ENCODE measurements at places on chromosomes 11 and 22.

GRCh38 chr11:20008190-20008870 is 151.9 kb downstream of the DBX1 start:
- no peak for DNase-seq

DNA sequence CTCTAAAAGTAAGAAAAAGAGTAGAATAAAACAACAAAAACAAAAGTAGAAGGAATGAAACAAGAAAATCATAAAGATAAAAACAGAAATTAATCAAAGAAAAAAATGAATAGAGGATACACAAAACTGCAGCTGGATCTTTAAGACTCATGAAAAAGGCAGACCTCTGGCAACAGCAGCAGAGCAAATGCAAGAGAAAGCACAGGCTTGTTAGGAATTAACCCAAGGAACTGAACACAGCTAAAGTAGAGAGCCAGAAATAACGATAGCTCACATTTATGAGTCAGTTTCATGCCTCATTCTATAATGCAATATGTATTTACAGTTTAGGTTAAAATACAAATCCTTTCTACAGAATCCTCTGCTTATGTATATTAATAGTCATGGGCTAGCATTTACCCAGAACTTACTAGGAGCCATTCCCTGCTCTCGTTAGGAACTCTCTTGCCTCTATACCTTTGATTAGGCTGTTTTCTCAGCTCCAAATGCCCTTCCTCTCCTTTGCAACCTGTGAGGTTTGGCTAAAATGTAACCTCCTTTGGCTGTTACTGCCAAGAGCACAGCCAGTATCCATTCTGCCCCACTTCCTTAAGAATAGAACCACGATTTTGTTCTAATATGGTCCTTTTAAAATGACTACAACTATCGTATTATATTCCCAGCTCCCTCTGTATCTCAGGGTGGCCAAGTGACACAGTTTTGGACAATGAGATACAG is 38.3 kb upstream of the NFAM1 start:
- DNase-seq: no peak

DNA sequence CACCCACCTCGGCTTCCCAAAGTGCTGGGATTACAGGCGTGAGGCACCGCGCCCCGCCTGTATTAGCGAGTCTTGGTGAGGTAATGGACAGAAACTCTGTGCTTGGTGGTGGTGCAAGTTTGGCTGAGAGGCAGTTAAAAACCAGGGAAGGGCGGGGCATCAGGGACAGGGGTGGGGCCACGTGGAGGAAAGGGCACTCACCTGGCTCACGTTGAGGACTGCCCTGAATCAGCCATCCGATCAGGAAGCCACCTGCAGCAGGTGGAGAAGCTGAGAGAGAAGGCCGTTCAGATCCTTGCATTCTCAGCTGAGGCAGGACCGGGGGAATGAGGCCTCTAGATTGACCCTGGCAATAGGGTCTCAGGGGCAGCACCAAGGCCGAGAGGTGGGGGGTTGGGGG is 12.1 kb upstream of the CHRM1 start:
- no peak for DNase-seq

GRCh38 chr22:36386351-36386899 is 1.3 kb downstream of the MYH9 start:
- DNase-seq: no peak

- no peak for DNase-seq
Observed at GRCh38 chr11:122103321-122103720, 12.7 kb downstream of the BLID start.

DNA sequence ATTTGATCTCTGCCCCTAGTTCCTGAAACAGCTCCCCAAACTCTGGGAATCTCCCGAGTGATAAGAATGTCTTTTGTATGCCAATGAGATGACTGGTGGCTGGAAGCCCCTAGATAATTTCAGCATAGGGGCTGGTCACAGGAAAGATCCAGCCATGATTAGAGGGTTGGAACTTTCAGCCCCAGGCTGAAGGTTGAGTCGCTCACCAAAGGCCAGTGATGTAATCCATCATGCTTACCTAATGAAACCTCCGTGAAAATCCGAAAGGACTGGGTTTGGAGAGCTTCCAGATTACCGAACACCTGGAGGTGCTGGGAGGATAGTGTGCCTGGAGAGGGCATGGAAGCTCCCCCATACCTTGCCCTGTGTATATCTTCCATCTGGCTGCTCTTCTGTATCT is 26.0 kb downstream of the LRRC32 start:
- DNase-seq: no peak

- no peak for DNase-seq
Observed at GRCh38 chr11:13229711-13230318, 47.8 kb upstream of the BMAL1 start.

DNA sequence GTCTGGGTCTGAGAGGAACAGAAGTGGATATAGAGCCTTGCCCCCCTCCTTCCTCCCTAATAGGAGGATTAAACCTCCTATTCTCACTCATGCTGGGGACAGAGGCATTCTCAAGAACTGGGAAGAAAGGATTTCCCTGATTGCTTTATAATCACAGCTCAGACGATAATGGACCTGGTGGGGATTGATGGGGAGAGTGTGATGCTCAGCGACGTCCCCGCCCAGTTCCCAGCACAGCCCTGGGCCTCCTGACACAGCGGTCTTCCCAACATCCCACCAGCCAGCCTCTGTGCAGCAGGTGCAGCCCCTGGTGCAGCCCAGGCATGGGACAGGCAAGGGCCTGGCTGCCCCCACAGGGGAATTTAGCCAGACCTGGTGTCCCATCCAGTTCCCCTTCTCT is 28.4 kb downstream of the TRIM29 start:
- no peak for DNase-seq

GRCh38 chr11:119975561-119976152 is 162.3 kb downstream of the TRIM29 start:
- no peak for DNase-seq

- no peak for DNase-seq
Observed at GRCh38 chr11:33000181-33000580, 15.5 kb upstream of the DEPDC7 start.

All from stimulated activated CD4-positive, alpha-beta T cell treated with anti-CD3 and anti-CD28 coated beads, Interleukin-4, amount 100 ng/mL, for 48 hours (primary cell).